ENCODE measurements at places on chromosomes 7 and 10. TPM values are rescaled to one million over a fixed set of nuclear protein-coding genes. Genes with fewer than 3 reads are reported as not detected.
A peak's percentile ranks its signal among the peaks of the same experiment; 100 is the strongest.

DNA sequence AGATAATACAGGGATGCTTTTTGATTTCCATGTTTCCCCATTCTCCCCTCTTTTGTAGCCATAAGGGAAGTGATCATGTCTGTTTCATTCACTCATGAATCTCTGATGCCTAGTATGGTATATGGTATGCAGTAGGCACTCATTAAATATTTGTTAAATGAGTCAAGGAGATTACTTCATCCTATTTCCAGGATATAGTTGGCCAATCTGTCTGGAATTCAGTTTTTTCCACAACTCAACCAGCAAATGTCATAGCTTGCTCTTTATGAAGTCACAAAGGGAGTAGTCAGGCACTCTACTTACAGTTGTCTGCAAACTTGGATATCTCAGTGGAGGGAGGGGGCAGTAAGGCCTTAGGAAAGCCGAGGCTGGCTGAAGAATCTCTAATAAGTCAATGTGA lies 853.6 kb downstream of the LRMDA start:
- DNase-seq, result peak; percentile 82

AKR1C2 gene
- 0.37 TPM for total RNA-seq

TMEM176B gene
- total RNA-seq, result not detected

PGAM2 gene
- 0.38 TPM for total RNA-seq

ADAM8 gene
- 1.5 TPM for total RNA-seq

- DNase-seq, result no peak
These were observed 25.4 kb downstream of the PDGFA start for GRCh38 chr7:494259-494687.

GRCh38 chr10:97888641-97889262 lies 39.1 kb downstream of the GOLGA7B start:
- peak; percentile 59 for DNase-seq

ZNF425 gene
- total RNA-seq, result 2.2 TPM

STOX1 gene
- not detected for total RNA-seq

TAC1 gene
- total RNA-seq, result not detected

- DNase-seq, result peak; percentile 78
These were observed 233.8 kb downstream of the C7orf25 start for GRCh38 chr7:42677751-42678699.
